ENCODE measurements at places on chromosomes 7 and 10.

DNA sequence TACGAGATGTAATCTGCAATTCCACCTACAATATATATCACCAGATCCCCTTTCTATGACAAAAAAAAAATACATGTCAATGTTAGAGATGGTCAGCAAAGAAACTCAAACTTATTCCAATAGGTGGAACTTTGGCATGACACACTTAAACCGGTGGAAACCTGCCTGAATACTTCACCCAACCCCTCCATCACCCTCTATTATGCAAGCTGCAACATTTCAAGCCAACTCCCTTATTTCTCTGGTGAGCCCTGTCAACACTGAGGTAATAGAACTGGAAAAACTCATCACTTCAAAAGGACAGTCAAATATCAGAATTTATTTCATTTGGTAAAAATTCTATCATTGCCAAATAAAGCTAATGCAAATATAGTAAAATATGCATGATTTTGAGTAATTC is 3.6 kb downstream of the ZNF438 start:
- no peak for DNase-seq

DNA sequence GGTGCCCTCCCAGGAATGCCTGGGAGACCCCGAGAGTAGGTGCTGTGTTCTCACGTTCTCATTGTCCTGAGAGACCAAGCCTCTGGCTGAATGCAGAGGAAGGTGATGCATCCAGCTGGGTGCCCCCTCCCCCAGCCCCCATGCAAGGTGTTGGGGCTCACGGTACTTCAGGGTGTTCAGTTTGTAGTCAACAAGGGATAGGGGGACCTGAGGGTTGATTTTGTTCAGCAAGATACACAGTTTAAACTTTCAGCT is 60.4 kb upstream of the DUSP5 start:
- DNase-seq: no peak

DNA sequence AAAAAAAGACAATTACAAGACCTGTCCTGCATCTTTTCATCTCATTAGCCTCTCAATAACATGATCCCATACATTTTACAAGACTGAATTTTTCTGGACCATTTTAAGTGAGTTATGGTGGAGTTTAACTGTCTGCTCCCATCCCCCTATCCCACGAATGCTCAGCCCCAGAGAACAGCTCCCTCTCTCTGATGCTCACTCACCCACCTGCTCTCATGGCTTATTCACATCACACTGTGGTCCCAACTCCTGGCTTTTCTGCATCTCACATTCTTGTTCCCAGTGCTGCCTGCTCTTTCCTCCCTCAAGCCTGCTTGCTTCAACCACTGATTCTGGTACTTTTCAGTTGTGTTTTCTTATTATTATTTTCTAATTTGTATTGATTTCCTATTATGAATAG is 20.4 kb upstream of the CCSER2 start:
- no peak for DNase-seq

- DNase-seq: peak; percentile 44
Measured at GRCh38 chr10:96124230-96125141, 5.6 kb upstream of the ZNF518A start.

GRCh38 chr10:103545366-103545765 is 51.9 kb downstream of the NEURL1 start:
- DNase-seq: no peak

- DNase-seq: no peak
Measured at GRCh38 chr10:132592790-132593383, 55.3 kb downstream of the INPP5A start.
